ENCODE measurements at places on chromosomes 16 and 17.

DNA sequence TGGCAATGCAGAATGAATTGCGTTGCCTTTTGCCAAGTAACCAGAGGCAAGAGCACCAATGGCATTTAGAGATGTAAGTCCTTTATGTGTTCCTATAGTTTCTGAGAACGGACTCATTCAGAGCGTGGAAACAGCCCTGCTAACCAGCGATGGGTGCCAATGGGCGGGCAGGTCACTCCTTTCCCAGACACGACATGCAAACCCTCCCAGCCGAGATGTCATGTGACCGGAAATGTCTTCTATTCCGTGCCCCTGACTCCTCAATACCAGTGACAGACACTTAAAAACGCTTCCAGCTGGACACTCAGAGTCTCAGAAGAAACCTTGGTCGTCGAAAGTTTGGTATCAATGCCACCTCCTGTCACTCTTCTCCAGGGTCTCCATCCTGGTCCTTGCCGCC is 3.2 kb downstream of the FBF1 start:
- no peak for DNase-seq

DNA sequence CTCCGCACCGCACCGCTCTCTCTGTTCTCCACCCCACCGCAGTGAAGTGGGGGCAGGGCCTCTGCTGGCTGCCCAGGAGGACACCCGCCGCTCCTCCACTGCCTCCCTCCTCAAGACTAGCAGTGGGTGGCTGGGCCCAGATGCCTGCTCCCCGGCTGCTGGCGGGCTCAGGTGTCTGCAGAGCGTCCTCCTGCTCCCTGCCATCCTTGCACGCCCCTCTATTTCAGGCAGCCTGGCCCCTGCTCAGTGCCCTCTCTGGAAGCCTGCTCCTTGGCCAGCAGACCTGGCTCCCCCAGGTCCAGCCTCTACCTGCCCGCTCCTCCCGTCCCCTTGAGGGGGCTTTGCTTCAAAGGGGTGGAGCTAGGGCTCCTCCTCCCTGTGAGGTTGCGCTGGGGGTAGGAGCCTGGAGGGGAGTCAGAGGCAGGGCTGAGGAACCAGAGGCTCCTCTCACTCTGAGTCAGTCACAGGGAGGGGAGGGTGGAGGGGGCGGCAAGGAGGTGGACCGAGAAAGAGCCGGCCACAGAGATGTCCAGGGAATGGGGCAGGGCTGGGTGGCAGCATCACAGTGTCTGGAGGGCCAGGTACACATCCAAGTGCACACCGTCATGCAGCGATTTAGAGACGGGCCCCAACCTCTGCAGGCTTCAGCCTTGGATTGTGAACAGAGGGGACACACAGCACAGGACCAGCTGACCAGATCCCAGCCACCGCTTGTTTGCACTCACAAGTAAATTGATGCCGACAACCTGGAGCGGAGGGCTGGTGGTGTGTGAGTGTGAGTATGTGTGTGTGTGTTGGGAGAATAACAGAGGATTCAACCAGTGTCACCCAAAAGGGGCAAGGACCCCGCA is 9.8 kb upstream of the TMEM92 start:
- no peak for DNase-seq

DNA sequence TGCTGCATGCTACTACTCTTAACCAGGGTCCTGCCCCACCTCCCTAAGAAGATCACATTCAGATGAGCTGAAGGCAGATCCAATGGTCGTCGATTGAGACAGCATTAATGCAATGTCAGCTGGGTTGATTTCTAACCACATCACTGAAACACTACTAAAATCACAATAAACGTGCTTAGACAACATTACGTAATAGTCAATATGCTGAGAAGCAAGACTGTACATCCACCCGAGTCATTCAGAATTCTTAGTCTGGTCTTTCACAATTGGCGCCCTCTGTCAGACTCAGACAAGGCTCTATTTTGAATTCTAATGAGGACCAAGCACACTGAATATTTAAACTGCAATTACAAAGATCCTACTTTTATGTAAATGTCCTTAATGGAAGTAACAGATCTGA is 205.2 kb downstream of the STX8 start:
- DNase-seq: no peak

DNA sequence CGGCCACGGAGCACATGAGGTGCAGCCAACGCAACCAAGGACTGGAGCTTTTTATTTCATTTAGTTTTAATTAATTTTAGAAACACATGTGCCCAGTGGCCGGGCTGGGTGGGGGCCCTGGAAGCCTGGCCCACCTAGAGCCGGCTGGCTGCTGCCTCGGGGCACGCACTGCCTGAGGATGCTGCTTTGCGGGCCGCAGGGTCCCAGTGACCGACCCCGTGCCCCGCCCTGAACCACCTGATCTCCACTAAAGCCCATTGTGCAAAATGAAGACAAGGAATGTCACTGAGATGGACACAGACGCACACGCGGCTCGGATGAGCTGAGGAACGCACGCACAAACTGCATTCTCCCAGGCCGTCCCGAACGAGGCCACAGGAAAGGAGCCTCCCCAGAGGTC is 39.6 kb downstream of the LMF1 start:
- DNase-seq: no peak

- no peak for DNase-seq
These were observed 46.7 kb downstream of the WNT3 start for GRCh38 chr17:46771561-46772474.

DNA sequence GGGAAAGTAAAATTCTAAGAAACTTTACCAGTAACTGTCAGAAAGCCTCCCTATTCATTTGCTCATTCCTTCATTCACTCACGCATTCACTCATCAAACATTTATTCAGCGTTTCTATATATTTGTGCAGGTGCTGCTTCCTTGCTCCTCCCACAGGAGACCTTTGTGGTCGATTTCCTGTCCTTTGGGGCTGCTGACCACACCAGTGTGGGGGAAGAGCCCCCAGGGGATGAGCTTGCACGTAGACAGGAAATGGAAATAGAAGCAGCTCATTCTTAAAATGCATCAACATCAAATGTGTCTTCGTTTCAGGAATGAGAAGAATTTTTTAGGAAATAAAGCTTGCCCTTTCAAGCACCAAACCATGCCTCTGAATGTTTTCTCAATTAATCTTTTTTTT is 9.6 kb downstream of the PIK3R6 start:
- no peak for DNase-seq

DNA sequence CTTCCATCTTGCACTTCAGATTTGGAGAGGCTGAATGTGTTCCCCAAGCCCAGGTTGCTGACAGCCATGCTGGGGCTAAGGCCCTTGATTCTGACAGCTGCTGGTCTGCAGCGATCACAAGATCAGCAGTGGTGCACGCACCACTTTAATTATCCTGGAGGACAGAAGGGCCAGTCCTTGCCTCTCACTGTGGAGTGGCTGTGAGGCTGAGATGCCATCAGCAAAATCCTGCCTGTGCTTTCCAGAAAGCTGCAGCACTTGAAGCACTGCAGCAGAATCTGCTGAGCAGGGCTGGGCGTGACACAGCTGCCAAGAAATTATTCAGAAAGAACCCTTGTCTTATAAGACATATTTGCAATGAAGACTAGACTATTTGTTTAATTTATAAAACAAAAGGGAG is 37.1 kb downstream of the NUP93 start:
- DNase-seq: no peak

DNA sequence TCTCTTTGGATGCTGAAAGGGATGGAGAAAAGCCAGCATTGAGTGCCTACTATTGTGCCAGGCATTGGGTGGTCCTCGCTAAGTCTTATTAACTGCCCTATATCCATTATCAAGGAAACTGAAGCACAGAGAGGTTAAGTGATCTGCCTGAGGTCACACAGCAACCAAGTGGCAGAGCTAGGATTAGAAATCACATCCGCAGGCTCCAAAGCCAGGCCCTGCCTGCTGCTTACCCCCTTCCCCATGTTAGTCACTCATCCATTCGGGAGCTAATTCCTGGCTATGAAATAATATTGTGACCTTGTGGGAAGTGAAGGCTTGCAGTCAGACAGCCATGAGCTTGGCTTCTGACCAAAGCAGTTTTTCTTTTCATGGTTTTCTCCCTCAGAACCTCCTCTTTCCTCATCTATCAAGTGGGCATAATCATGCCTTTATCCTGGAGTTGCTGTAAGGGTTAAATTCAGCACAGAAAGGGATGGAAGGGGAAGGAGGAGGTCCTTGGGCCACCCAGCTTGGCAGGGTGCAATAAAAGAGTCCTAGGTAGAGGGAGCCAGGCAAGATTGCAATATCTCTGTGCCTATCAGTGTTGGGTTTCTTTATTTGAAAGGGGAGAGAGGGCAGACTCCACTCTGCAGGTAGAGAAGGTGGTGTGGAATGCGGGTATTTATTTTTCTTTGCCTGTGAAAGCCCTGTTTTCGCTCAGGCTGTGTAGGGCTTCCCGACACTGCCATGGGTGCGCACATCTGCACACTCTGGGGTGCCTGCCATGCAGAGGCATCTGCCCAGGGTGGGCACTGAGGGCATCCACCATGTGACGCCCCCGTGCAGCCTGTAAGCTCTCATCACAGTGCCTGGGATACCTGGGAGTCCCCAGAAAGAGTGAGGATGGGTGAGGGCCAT is 11.3 kb downstream of the RAI1 start:
- no peak for DNase-seq

DNA sequence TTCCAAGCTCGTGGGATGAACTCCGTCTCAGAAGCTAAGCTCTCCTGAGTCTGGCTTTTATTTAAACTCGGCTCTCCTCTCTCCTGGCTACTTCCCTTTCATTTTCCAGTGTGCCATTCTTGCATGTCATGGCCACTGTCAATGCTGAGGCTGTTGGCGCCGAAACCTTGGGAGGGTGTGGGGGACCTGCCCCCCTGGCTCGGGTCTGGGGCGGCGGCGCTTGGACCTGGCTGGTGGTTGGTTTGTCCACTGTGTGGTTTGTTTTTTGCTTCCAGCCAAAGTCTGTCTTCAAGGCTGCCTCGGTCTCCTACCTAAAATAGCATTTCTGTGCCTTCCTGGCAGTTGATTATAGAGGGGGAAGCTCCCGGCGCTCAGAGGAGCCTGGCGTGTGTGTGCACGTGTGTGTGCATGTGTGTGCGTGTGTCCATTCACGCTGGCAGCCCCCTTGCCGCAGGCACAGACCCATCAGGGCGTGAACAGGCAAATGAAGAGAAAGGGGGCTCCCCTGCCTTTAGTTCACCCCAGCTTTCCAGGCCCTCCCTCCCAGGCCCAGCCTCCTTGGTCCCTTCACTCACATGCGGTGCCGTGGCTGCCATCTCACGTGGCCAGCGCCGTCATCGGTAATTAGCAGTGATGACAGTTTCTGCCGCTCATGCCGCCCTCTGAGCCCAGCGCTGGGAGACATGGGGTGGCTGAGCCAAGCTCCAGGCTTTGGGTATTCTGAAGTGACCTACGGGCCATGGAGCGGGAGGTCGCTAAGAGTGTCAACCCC is 179.9 kb downstream of the SEC14L1 start:
- no peak for DNase-seq

- DNase-seq: no peak
These were observed 30.7 kb upstream of the MED9 start for GRCh38 chr17:17445925-17446665.

GRCh38 chr16:11255737-11256660 is at the start of gene SOCS1:
Gene SOCS1 (minus strand): TSS chr16:11256204. CDS start chr16:11255478, 726 bp downstream.
- peak; percentile 80 for DNase-seq

- no peak for DNase-seq
These were observed 374.3 kb upstream of the XYLT1 start for GRCh38 chr16:17845031-17845430.

- no peak for DNase-seq
These were observed 340.3 kb upstream of the CDH5 start for GRCh38 chr16:66026211-66026610.

- DNase-seq: peak; percentile 68
These were observed 17.3 kb downstream of the COTL1 start for GRCh38 chr16:84600343-84601229.

DNA sequence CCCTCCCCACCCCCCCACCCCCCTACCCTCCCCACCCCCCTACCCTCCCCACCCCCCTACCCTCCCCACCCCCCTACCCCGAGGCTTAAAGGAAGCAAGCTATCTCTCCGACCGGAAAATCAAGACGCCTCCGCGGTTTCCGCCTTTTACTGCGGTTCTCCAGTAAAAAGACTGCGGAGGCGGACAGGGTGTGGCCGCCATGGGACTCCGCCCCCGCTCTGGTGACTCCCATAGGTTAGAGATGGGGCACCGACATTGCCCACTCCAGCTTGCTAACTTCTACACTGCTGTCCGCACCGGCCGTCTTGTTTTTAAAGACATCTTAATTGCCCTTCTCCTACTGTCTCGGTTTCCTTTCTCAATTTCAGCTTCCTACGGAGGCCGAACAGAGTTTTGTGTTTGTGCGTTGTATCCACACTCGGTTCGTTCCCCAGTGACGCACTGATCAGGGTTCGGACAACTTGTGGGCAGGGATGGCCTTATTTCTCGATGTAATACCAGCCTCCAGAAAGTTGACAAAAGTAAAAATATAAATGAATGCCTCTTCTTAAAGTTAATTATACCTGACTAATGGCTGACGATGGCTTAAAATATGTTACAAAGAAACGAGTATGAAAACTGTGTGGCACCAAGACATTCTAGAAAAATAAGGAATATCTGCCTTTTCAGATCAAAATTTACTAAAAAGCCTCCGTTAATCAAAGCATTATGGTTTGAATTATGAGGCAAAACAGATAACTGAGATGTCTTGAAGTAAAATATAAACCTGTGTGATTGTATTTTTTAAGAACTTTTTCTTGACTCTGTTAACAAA is 1.1 kb upstream of the ZNF200 start:
- peak; percentile 57 for DNase-seq

- DNase-seq: no peak
These were observed 8.4 kb downstream of the AIPL1 start for GRCh38 chr17:6426356-6427101.

- no peak for DNase-seq
These were observed 100.1 kb upstream of the CLEC3A start for GRCh38 chr16:77922228-77922754.

GRCh38 chr16:3115003-3115402 is 2.6 kb downstream of the ZNF205 start:
- no peak for DNase-seq

DNA sequence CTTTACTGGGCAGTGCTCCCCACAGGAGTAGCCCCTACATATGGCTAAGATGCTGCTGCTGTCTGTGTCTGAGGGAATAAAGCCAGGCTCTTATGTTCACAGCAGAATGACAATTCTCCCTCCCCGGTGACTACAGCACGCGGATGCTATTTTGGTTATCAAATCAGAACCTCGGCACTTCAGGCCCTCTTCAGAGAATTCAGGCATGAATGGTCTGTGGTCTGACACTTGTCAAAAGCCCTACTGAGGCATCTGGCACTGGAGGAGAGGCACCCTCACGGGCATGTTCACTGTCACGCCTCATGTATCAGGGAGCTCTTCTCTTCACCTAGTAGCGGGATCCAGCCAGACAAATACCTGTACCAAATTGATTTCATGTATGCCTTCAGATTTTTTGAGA is 30.4 kb downstream of the KIAA0513 start:
- DNase-seq: no peak

- DNase-seq: no peak
These were observed 731 bp upstream of the MKS1 start for GRCh38 chr17:58219789-58220183.

DNA sequence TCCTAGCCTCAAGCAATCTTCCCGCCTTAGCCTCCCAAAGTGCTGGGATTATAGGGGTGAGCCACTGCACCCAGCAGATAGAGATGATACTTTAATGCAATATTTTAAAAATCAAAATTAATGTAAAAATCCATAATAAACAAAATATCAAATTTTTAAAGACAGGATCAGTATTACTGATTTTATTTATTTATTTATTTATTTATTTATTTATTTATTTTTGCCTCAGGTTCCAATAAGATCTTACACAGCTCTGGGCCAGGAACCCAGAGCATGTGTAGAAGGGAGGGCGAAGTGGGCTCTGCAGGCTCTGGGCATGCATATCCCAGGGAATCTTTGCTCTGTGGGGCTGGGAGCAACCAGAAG is 41.6 kb downstream of the FZD2 start:
- no peak for DNase-seq

All from central memory CD4-positive, alpha-beta T cell (primary cell).